NCI-H524 treated with DMSO at 0.1 percent for 48 hours (cell line): ENCODE measurements at places on chromosomes 4 and X.

- peak; percentile 57 for DNase-seq
Observed at GRCh38 chrX:70436343-70436742, 8.3 kb upstream of the DLG3 start.

- DNase-seq = no peak
Observed at GRCh38 chrX:130909469-130910136, 6.6 kb upstream of the ENOX2 start.

- no peak for DNase-seq
Observed at GRCh38 chr4:55001538-55001937, 123.9 kb downstream of the KDR start.

- DNase-seq = no peak
Observed at GRCh38 chrX:53481816-53482465, 47.8 kb upstream of the HSD17B10 start.

- DNase-seq = no peak
Observed at GRCh38 chrX:11609109-11609508, 56.6 kb downstream of the ARHGAP6 start.

- DNase-seq = no peak
Observed at GRCh38 chr4:164931551-164932324, 45.7 kb downstream of the TRIM61 start.

GRCh38 chr4:74431113-74431826, 13.7 kb upstream of the AREG start:
- DNase-seq = no peak

DNA sequence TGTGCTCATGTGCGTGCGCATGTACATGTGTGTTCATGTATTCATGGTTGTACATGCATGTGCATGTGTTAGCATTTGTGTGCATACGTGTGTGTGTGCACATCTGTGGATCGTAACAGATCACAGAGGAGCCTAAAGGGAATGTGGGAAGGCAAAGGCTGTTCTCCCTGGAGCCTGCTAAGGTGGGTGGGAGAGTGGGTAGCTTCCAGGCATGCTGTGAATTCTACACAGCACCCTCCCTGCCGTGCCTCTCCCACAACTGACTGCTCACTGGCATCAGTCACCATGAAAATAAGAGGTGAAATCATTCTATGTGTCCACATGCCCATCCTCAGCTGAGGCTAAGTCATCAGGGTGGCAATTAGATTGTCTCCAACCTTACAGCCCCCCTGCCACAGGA, 600.9 kb downstream of the MID1IP1 start:
- no peak for DNase-seq

- DNase-seq = no peak
Observed at GRCh38 chrX:121455890-121456289, 408.5 kb downstream of the GLUD2 start.

DNA sequence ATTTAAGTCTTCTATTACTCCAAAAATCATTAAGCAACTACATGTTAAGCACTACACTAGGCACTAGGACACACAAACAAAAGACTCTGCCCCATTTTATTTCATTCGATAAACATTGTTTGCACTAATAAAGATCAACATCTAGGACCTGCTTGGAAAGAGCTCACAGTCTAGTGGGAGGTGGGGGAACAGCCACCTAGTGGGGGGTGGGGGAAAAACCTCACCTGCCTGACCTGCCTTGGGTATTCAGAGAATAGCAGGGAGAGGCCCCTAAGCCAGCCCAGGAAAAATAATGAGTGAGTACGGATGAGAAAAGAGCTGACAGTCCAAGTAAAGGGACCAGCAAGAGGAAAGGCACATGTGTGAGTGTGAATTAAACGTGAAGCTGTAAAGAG, 52.2 kb downstream of the PRDM5 start:
- no peak for DNase-seq

DNA sequence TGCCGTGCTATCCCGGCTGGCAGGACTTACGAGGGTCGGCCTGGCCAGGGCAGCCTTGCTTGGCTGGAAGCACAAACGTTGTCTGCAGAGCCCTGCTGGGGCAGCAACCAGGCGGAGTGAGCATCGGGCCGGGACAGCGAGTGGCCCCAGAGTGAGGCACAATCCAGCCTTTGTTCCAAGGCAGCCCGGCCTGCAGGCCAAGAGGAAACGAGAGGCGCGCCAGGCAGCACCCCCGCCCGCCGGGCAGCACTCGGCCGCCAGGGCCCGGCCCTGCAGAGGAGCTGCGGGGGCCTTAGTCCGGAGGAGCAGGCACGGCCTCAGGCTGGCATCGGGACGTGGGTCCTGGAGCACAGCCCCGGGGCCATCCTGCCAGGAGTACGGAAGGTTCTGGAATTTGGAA, 24.1 kb downstream of the FGFRL1 start:
- DNase-seq = no peak

DNA sequence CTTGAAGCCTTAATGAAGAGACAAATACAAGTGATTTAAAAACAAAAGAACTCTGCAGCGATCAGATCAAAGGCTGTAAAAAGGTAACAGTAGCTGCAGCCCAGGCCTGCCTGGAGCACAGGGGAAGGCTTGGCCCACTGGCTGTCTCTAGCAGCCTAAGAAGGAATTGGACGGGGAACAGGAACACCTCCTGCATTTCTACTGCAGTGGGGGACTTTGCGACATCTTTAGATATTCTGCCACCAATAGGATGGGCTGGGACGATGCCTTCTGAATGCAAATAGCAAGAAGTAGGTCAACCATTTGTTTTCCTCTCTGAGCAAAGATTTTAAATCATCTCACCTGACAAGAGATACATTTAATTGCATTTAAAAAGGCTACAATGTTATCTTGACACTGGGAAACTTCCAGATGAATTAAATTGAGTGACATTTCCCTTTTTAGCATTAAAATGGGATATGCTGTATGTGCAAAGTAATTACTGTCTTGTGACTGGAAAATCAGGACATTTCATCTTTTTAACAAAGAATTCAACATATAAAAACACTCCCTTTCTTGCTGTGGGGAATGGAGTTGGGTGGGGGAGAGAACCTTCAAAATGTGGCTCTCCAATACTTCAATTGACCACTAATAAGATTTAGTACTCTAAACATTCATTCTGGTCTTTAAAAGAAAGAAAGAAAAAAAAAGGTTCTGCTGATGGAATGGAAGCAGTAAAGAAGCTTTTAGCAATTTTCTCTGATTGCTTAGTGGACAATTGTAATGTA, 70.0 kb downstream of the NYX start:
- no peak for DNase-seq

- no peak for DNase-seq
Observed at GRCh38 chr4:182065255-182065654, 177.9 kb upstream of the TENM3 start.

- DNase-seq = no peak
Observed at GRCh38 chr4:56198265-56198664, 189.0 kb downstream of the AASDH start.

GRCh38 chr4:125620066-125620860, 305.5 kb downstream of the FAT4 start:
- DNase-seq = no peak

DNA sequence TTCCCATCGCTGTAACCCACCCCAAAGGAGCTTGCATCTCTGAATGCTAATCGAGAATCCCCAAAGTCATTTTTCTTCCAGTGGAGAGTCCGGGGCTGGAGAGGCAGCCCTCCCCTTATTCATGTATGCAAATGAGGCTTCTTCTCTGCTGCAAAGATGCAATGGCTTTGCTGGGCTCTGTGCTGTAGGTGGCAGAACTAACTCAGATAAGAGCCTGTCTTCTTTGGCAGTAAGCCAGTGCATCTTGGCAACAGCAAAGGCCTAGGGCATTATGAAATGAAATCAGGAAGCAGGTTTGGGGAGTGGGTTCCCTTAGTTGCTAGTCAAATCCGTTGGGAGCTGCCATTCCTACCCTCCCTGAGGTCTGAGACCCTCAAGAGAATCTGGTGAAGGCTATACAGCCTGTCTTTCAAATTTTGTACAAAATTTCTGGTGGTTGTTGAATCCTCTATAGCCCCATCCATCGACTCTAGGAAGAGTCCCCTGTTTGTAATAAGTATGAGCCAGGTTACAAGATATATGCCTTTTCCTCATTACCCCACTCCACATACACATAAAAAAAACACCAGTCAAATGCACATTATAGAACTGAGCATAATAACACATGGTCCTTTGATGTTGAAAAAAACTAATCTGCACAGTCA, 290.6 kb upstream of the TAPT1 start:
- DNase-seq = peak; percentile 71

GRCh38 chr4:13355111-13355880, 128.8 kb downstream of the RAB28 start:
- DNase-seq = no peak

DNA sequence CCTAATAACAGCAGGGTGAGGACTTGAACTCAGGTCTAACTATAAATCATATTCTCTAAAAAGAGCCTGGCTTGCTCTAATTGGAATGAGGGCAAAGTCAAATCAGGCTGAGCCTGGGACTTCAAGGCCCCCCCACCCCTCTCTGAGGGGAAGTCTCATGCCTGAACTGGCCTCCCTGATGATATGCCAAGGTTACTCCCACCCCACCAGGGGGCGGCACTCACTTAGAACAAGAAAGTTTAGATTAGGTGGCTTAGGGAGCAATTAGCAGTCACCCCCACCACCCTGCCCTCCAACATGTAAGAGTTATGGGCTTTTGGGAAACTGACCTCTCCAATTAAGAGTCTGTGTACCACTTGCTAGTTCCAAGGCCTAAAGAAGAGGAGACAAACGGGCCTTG, 2.7 kb downstream of the FOXO4 start:
- DNase-seq = peak; percentile 3

- no peak for DNase-seq
Observed at GRCh38 chr4:183747931-183748670, 89.0 kb downstream of the TRAPPC11 start.

DNA sequence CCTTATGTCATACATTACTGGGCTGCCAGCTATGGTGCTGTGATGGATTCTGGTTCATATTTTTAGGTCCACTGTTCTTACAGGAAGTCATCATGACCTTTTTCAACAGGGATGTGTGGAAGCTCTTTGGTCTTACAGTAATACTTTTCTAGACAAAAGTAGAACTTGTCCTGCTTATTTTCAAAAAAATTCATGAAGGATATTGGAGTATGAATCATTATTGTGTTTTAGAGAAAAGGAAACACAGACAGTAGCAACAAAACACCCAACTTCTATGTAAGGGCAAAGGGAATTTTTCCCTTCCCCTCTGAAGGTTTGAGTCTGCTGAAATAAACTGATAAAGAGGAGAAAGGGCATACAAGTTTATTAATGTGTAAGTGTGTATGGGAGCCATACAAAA, 54.7 kb upstream of the FAM9C start:
- DNase-seq = no peak
